ENCODE measurements at places on chromosomes 5 and 9.

DNA sequence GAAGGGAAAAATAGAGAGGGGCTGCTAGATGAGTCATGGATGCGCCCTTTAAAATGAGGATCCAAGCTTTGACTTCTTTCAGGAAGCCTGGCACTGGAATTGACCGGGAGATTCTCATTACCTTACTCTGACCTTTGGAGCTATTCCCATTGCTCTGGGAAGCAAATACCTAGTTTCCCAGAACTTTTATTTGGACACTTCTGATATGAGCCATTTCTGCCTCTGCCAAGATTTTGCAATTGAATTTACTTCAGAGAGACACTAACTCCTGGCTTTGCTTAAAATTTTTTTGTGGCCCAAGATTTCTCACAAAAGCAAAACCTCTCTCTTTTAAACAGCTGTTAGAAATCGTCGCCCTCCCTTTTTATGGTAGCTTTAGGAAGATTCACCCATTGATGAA lies 15.7 kb upstream of the AGXT2 start:
- no peak for DNase-seq

GRCh38 chr9:97740848-97741821 lies 44.0 kb upstream of the XPA start:
- DNase-seq, result peak; percentile 13

- no peak for DNase-seq
These were observed 4.1 kb downstream of the OBP2B start for GRCh38 chr9:133204993-133205336.

- DNase-seq, result no peak
These were observed 64.0 kb upstream of the TMC1 start for GRCh38 chr9:72457366-72457765.

- no peak for DNase-seq
These were observed 3.0 kb upstream of the PCDH1 start for GRCh38 chr5:141880961-141881801.

- DNase-seq, result no peak
These were observed 71.8 kb upstream of the CLINT1 start for GRCh38 chr5:157930710-157931109.

DNA sequence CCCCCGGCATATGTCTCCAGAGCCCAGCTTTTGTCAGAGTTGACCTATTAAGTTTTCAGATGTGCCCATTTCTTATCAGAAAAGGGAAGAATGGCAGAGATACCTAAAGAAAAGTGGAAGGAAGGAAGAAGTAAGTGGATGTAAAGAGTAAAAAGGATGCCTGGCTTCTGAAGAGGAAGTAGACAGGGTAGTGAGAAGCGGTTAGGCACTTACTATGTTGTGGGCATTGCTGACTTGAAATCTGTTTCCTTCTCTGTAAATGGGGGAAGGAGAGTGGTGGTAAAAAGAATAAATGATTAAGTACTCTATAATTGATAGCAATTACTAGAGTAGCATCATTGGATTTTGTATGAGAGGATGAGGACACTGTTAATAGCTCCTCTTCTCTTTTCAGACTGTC lies 9.9 kb downstream of the ANP32B start:
- DNase-seq, result no peak

GRCh38 chr5:119358901-119359603 lies 3.2 kb downstream of the TNFAIP8 start:
- DNase-seq, result no peak

GRCh38 chr9:20117986-20118385 lies 329.1 kb upstream of the SLC24A2 start:
- DNase-seq, result no peak
